Panc1 (cell line): ENCODE measurements at places on chromosomes 5 and 9. TPM values are rescaled to one million over a fixed set of nuclear protein-coding genes. Genes with fewer than 3 reads are reported as not detected.

The C9 gene
- total RNA-seq, result 0.05 TPM

The GAS1 gene
- total RNA-seq, result 0.13 TPM

The CDH9 gene
- total RNA-seq, result 0.10 TPM

The TAF11L5 gene
- not detected for total RNA-seq

The CYSRT1 gene
- 0.67 TPM for total RNA-seq

The ZNF462 gene
- total RNA-seq, result 34.8 TPM

The MRPL36 gene
- 79.9 TPM for total RNA-seq

The ZER1 gene
- total RNA-seq, result 16.2 TPM
